ENCODE measurements at places on chromosomes 7 and 10. TPM values are rescaled to one million over a fixed set of nuclear protein-coding genes. Genes with fewer than 3 reads are reported as not detected.

The GLI3 gene
- total RNA-seq: 15.0 TPM

The OR13A1 gene
- total RNA-seq: 0.32 TPM

The SPDYE16 gene
- not detected for total RNA-seq

The MINDY3 gene
- total RNA-seq: 15.3 TPM

The ITIH2 gene
- not detected for total RNA-seq

The ASIC3 gene
- 0.52 TPM for total RNA-seq

- no peak for ATAC-seq
Measured at GRCh38 chr7:34392972-34393371, 265.0 kb upstream of the NPSR1 start.

- ATAC-seq: no peak
Measured at GRCh38 chr10:47262606-47263533, 37.1 kb upstream of the GDF10 start.

GRCh38 chr10:5622186-5622960 is 44.0 kb downstream of the ASB13 start:
- ATAC-seq: no peak

DNA sequence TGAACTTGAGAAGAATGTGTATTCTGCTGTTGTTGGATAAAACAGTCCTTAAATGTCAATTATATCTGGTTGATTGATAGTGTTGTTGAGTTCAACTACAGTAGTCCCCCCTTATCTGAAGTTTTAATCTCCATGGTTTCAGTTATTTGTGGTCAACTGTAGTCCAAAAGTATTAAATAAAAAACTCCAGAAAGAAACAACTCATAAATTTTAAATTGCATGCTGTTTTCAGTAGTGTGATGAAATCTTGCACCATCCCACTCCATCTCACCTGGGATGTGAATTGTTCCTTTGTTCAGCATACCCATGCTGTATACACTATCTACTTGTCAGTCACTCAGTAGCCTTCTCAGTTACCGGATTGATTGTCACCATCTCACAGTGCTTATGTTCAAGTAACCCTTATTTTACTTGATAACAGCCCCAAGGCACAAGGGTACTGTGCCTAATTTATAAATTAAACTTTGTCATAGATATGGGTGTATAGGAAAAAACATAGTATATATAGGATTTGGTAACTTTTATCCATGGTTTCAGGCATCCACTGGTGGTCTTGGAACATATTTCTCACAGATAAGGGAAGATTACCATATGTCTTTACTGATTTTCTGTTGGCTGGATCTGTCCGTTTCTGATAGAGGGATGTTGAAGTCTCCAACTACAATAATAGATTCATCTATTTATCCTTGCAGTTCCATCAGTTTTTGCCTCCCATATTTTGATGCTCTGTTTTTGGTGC is 57.1 kb downstream of the AOAH start:
- no peak for ATAC-seq

GRCh38 chr7:121049028-121049791 is 60.7 kb downstream of the CPED1 start:
- no peak for ATAC-seq

- ATAC-seq: no peak
Measured at GRCh38 chr10:99396471-99396870, 34.0 kb downstream of the GOT1 start.

DNA sequence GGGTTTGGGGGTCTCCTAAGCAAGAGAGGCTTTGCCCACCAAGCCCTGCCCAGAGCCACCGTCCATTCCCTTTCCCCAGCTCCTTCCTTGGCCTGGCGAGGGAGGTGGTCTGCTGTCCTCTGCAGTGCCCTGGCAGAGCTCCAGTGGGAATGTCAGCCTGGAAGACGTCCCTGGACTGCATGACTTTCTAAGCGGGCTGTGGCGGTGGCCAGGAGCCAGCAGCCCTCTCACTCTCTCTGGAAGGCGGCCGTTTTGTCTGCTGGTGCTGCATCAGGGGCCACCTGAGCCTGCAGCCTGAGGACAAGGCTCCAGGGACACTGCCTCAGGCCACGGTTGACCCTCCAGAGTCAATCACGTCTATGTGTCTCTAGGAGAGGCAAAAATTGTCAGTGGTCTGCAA is 271.0 kb downstream of the SKAP2 start:
- no peak for ATAC-seq

DNA sequence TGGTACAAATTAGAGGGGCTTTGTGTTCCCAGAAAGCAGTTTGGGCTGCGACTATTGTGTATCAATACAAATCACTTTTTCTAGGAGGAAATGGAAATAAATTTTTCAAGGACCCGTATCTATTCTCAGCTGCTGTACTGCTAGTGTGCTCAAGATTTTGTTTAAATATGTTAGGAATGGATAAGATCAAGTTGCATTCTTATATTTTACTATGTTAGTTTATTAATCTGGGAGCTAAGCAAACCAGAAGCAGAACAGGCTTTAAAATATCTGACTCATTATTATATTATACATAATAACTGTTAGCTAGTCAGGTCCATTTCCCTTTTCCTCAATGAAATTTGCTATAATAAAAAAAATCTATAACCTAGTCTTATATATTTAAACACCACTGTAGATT is 11.1 kb upstream of the GLCCI1 start:
- no peak for ATAC-seq

GRCh38 chr10:23345861-23346260 is 1.3 kb upstream of the C10orf67 start:
- peak; percentile 54 for ATAC-seq

DNA sequence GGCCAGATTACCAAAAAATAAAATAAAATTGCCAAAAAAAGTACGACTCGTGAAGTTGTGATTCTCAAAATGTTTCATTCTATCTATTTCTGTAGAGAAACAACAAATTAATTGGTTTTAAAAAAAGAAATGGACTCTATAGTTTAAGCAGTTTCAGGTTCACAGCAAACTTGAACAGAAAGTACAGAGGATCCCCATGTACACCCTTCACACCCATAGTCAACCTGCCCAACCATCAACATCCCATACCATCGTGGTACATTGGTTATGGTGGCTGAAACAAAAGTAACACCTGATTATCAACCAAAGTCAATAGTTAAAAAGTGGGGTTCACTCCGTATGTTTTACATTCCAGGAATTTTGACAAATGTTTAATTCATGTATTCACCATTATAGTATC is 496.1 kb downstream of the ANKRD7 start:
- ATAC-seq: no peak

GRCh38 chr7:159067576-159068487 is 76.8 kb downstream of the VIPR2 start:
- ATAC-seq: no peak

DNA sequence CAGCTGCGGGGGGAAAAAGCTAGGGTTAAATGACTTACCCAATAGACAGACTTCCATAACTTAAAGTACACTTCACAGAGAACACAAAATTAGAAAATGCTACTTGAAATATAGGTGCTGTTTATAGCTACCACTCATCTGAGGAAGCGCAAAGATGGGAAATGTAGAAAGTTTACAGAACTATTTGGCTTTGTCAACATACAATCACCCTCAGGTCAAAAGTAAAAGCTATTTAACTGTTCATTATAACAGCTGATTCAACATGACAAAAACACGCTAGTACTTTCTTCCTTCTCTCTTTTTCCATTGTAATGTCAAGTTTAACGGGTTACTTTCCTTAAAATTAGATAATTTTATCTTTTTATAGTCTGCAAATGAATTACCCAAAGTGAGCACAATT is 51.2 kb downstream of the PUS7 start:
- no peak for ATAC-seq

DNA sequence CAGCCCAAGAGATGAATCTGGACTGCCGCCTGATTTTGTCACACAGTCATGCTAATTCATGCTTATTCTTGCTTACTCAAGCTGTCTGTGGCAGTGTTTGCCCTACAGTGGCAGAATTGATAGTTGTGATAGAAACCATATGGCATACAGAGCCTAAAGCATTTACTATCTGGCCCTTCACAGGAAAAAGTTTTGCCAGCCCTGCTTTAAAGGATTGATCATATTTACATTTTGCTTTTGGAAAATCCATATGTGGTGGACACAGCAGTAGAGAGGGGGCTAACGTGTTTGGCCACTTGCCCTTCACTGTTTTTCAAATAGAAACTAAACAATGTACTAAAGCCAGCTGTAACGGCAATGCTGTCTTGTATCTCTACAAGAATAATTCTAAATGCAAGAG is 974.0 kb upstream of the GHITM start:
- ATAC-seq: no peak

DNA sequence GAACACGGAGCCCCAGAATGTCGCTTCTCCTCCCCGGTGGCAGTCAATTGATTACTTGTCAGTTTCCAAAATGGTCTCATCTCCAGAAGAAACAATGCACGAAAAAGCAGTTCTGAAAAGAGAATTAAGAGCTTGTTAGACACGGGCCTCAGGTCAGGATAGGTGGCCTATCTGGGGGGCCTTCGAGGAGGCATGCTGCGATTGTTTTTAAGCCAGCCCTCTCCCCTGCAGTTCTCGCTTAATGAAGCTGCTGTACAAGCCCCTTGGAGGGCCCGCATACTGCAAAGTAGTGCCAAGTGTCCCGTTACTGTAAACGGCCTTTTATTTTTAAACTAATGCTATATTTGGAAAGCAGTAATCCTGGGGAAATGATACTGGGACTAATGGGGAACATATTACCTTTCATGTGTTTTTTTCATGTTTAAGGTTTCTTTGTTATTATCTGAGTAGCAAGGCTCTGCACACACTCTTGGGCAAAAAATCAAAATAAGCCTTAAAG is 114.8 kb upstream of the TCF7L2 start:
- no peak for ATAC-seq

GRCh38 chr10:124005091-124005490 is 88.3 kb downstream of the CHST15 start:
- ATAC-seq: no peak

DNA sequence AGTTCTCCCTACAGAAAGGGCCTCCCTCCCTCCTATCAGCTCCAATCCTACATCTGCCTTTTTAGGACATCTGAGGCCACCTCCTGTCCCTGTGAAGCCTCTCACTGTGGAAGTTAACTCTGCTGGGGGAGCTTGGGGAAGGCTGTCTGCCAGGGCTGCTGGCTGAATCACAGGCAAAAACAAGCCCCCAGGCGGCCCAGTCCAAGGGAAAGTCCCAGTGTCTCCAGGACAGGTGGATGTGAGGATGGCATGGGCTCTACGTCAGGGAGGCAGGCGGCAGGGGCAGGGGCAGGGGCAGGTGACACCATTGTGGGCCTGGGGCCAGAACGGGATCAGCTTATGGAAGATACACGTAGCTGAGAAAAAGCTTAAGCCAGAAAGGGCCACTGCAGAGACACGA is 240.2 kb downstream of the MAD1L1 start:
- no peak for ATAC-seq

DNA sequence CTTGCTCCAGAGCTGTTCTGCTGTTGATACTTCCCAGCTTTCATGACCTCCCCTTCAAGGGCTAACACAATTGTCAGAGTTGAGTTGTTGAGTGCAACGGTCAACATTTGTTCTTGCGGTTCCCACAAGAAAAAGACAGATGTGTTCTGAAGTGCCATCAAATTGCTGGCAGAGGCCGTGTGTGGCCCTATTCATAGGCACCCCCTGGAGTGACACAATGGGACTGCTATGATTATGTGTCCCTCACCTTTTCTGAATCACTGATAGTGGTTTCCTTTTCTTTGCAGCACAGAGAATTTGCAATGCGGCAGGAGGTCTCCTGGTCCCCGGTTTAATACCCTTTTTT is 5.8 kb upstream of the IGFBP1 start:
- no peak for ATAC-seq

DNA sequence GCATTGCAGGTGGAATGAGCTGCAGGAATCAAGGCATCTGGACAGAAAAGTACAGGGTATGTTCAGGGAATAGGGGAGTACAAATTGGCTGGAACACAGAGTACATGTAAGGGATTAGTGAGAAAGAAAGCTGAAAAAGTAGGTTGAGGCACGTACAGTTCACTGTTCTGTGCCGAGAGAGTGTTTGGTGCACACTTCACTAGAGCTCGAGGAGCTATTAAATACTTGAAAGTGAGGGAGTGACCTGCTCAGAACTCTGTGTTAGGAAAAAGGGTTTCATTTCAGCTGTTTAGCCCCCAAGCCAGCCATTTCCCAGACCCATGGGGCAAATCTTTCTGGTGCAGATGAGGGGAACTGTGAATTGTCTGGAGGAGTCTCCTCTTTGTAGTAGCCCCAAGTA is 115.2 kb downstream of the TBXAS1 start:
- no peak for ATAC-seq

GRCh38 chr7:133183042-133183794 is 69.7 kb upstream of the EXOC4 start:
- no peak for ATAC-seq

- peak; percentile 14 for ATAC-seq
Measured at GRCh38 chr7:134905375-134905774, 80.9 kb upstream of the AGBL3 start.

DNA sequence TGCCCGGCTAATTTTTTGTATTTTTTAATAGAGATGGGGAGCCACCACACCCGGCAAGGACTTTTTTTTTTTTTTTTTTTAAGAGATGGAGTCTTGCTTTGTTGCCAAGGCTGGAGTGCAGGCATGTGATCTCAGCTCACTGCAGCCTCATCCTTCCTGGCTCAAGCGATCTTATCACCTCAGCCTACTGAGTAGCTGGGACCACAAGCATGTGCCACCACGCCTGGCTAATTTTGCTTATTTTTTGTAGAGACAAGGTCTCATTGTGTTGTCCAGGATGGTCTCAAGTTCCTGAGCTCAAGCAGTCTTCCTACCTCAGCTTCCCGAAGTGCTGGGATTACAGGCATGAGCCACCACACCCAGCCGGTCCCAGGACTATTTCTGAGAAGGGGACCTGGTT is 9.3 kb upstream of the MCU start:
- ATAC-seq: no peak

DNA sequence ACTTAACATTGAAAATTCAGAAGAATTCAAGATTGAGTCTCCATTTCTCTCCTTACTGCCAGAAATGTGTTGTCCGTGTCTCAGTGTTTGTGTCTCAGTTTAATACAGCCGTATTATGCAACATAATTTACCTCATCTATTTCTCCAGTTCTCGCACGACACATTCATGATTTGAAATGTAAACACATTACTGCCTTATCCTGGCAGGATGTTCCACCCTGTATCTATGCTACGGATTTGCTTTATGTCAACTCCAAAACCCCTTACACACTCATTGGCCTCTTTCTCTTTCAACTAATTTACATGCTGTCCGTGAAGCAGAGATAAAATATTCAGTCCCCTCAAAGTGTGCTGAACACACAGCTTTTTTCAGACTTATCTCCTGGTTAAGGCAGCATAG is 653.7 kb upstream of the SEMA3D start:
- ATAC-seq: no peak

DNA sequence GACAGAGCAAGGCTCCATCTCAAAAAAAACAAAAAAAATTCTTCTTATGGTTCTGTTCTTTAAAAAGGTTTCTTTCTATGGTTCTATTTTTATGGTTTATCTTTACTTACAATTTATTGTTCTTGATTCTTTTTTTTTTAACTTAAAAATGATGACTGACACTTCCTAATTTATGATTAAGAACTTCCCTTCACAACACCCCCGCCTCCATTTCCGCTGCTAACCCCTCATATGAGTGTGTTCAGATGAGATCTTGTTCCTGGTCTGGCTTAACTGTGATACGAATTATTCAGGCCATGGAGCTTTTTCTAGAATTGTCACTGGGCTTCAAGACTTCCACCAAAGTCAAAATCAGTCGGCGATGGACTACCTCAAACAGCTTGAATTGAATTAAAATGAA is 33.9 kb downstream of the PTER start:
- no peak for ATAC-seq

Measured in esophagus mucosa (tissue), 1 donor.